ENCODE measurements at places on chromosomes 4 and X.

DNA sequence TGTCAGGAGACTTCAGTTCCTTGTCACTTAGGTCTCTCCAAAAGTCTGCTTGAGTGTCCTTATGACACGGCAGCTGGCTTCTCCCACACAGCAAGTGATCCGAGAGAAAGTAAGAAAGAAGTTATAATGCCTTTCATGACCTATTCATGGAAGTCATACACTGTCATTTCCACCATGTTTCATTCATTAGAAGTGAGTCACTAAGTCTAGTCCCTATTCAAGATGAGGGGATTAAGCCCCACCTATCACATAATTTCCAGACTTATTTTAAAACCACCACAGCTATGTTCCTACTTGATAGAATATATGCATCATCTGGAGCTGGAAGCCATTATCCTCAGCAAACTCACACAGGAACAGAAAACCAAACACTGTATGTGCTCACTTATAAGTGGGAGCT, 25.2 kb upstream of the COL25A1 start:
- no peak for DNase-seq

GRCh38 chr4:159328766-159329165, 225.9 kb downstream of the RAPGEF2 start:
- no peak for DNase-seq

DNA sequence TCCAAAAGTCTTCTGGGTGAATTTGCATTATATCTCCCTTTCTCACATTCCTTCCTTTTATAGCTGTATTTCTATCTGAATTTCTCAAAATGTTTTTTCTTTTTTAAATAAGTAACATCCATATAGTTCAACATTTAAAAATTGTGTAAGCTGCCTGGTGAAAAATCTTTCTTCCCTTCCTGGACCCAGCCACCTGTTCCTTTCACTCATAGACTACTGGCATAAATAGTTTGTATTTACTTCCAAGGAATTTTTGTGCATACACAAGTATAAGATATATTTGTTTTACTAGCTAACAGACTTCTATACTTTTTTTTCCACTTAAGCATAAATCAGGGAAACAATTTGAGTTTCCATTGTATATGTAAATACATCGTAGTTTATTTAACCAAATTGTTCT, 35.7 kb downstream of the PACRGL start:
- DNase-seq = no peak

DNA sequence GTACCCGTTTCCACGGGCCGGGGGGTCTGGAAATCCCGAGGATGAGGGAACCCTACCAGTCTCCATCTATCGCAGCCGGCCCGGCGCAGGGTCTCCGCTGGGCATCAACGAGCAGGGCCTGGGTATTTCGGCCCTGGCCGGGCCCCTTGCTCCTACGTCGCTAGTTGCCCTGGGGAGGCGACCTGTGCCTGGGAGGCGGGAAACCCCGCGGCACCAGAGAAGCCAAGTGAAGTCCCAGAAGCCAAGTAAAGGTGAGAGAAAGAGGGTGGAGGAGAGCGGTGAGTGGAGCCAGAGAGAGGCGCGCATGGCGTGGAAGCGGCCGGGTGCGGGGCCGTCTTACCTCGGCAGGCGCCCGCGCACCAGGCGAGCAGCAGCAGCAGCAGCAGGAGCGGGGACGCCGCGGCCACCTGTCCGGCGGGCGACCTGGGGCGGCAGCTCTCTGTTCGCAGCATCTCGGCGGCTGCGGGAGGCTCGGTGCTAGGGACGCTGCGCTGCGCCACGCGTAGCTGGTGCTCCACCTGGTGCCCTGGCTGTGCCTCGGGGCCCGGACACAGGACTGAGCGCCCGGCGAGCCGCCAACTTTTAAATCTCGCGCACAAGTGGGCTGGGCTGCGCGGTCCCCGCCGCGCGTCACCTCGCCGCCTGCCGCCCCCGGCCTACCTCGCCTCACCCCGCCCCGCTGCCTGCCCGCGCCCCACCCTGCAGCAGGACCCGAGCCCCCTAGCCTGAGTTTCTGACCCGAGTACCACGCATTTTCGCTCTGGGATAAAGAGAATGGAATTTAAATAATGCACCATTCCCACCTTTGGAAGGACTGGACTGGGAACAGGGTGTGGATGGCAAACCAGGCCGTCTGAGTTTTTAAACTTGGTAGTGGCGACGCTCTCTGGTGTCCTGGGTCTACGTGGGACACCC, at the start of gene NMU:
NMU (minus strand) TSS at position 558 of the 915 bp plus-strand sequence; CDS start at position 452, 106 bp downstream.
- no peak for DNase-seq

- DNase-seq = no peak
Observed at GRCh38 chrX:149760965-149761364, 12.9 kb upstream of the HSFX1 start.

GRCh38 chr4:139875411-139875825, 209.8 kb downstream of the MGST2 start:
- DNase-seq = no peak

DNA sequence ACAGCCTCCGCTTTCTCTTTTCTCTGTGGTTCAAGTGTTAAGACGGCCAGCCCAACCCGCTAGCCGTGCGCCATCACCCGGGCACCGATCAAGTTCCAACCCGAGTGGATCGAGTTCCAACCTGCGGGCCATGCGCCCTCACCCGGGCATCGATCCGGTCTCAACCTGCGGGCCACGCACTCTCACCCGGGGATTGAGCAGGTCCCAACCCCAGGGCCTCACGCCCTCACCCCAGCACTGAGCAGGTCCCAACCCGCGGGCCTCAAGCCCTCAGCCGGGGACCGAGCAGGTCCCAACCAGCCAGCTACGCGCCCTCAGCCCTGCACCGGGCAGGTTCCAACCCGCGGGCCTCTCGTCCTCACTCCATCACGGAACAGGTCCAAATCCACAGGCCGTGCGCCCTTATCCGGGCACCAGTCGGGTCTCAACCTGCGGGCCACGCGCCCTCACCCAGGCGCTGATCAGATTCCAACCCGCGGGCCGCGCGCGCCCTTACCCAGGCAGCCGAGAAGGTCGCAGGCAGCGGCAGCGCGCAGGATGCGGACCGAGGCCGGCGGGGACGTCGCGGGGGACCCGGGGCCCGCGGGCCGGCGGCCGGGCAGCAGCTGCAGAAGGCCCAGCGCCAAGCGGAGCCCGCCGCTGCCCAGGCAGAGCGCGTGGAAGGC, 443 bp downstream of the GPR143 start:
- no peak for DNase-seq

DNA sequence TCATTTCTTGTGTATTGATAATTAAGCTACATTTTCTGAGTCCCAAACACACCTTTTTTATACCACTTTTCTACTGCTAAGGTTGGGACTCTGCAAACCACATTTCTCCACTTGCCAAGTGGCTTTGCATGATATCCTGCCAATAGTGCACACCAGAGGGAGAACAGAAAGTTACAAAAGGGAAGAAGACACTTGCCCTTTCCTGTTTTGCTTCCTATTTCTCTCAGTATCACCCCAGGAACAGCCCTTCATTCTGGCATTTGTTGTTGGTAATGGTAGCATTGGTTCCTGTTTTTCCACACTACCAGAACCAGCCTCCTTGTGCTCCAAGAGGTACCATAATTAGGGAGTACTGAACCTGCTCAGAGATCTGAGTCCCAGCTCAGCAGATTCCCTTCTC, 87.1 kb downstream of the HDX start:
- no peak for DNase-seq

- DNase-seq = no peak
Observed at GRCh38 chr4:15240764-15241163, 187.1 kb upstream of the C1QTNF7 start.

DNA sequence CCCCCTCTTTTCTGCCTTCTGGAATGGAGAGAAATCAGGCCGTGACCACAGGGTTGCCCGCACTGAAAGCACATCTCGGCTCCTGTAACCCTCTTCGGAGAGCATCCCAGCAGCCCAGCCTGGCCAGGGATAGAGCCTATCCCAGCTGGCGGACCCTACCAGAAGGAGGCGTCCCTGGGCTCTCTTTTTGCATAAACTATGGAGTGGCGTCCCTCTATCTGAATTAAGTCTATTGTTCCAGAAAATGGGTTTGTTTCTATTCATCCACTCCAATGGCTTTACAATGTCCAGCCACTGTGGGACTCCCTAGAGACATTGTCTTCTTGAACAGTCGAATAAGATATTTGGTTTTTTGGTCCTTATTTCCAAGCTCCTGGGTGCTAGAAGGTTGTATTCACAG, 689 bp upstream of the NHSL2 start:
- DNase-seq = no peak

DNA sequence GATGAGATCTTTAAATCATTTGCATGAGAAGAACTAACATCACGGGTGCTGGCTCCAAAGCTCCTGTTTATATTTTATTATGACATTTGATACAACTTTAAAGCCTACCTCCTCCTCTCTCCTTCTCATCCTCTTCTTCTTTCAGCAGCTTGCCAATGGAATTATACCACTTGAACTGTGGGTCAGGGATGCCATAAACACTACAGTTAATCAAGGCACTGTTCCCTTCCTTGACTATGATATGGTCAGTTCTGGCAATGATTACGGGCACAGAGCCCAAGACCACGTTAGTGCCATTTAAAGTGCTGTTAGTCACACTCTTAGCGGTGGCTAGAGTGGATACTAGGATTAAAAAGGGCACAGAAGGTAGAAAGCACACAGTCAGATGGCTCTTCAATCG, 20.7 kb downstream of the MFAP3L start:
- DNase-seq = no peak

DNA sequence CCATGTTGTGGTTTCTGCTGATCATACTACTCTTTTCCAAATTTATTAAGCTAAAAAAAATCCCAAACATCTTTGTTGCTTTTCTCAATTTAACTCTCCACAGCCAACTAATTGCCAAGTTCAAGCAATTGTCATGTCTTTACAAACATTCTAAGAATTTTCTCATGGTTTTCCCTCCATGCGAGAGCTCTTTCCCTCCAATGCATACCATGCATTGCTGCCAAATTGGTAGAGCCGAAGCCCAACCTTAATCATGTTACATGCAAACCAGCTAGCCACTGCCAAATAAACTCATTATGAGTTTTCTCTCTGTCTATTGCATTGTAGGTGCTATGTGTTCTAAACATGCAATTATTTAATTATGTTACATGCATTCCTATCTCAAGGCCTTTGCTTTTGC, 123.9 kb downstream of the GC start:
- DNase-seq = no peak

DNA sequence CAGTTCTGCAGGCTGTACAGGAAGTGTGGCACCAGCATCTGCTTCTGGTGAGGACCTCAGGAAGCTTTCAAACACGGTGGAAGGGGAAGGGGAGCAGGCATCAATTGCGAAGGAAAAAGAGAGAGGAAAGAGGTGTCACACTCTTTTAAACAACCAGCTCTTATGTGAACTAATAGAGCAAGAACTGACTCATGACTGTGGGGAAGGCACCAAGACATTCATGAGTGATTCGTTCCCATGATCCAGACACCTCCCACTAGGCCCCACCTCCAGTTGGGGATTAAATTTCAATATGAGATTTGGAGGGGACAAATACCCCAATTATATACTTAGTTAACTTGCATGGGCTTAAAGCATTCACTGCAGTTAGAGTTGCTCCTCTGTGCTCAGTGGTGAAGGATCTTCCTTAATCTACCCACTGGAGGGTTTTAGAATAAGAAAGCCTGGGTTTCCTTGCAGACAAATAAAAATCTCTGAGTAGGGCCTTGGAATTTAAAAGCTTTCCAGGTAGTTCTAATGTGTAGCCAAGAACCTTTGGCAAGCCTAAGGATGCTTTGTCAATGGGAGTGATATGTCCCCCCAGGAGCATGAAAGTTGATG, 60.0 kb downstream of the SYNPO2 start:
- DNase-seq = no peak

GRCh38 chr4:41963105-41963504, 18.5 kb upstream of the DCAF4L1 start:
- no peak for DNase-seq

- DNase-seq = no peak
Observed at GRCh38 chr4:184896868-184897715, 71.3 kb upstream of the ACSL1 start.

DNA sequence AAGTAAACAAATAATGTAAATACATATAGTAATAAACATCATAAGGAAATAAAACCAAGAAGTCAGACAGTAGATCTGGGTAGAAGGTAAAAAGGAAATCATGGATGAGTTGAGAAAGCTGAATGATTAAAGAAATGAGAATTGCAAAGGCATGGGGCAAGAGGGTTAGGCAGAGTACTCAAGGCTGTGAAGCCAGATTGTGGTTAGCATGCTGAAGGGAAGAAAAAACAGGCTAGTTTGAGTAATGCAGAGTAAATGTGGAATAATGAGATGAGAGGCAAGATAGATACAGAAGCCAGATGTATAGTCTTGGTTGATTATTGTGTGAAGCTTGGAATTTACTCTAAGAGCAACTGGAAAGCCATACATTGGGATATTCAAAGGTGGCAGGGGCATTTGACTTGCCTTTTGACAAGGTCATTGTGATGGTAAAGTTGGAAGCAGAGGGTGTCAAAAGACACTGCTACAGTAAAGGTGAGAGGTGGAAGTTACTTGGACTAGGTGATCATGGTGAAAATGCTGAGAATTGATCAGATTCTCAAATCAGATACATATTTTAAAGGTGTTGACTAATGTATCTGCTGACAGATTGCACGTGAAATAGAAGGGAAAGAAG, 307.0 kb downstream of the FSTL5 start:
- DNase-seq = no peak

- no peak for DNase-seq
Observed at GRCh38 chrX:106906361-106906760, 3.2 kb upstream of the RIPPLY1 start.

- no peak for DNase-seq
Observed at GRCh38 chr4:159242427-159242826, 139.5 kb downstream of the RAPGEF2 start.

GRCh38 chr4:107736924-107737448, 17.0 kb upstream of the PAPSS1 start:
- DNase-seq = no peak

DNA sequence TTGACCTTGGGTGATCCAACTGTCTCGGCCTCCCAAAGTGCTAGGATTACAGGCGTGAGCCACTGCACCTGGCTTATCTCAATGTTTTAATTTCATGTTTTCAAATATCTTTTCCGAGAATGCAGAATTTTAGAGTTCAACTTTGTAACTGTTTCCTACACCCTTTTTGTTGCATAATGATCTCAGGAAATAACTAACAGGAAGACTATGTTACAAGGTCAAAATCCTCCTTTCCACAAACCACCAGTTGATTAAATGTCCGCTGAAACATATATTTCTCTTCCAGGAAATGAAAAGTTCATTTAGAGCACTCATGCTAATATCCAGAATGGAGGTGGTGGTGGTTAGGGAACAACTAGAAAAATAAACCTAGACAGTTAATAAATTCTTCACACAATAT, 377.8 kb downstream of the PPP4R3C start:
- no peak for DNase-seq

- DNase-seq = no peak
Observed at GRCh38 chrX:112163906-112164305, 81.3 kb upstream of the TRPC5 start.
